Thymus (tissue), 14 donors: ENCODE measurements at places on chromosomes 12 and 14.

DNA sequence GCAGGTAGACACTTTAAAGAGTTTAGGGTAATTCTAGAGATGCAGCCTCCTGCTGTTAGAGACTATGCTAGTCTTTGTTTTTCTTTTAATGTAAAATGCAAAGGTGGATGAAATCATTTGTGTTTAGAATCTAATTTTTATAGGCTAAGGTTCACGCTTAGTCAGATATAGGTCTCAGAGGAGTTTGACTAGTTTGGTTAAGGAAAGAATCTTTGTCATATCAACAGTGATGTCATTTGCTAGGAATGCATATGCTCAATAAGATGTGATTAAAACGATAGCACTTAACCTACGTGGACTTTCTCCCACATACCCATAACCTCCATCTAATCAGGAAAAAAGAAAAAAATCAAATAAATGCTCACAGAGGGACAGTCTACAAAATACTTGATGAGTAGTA lies 859.3 kb upstream of the ATXN7L3B start:
- no peak for DNase-seq

DNA sequence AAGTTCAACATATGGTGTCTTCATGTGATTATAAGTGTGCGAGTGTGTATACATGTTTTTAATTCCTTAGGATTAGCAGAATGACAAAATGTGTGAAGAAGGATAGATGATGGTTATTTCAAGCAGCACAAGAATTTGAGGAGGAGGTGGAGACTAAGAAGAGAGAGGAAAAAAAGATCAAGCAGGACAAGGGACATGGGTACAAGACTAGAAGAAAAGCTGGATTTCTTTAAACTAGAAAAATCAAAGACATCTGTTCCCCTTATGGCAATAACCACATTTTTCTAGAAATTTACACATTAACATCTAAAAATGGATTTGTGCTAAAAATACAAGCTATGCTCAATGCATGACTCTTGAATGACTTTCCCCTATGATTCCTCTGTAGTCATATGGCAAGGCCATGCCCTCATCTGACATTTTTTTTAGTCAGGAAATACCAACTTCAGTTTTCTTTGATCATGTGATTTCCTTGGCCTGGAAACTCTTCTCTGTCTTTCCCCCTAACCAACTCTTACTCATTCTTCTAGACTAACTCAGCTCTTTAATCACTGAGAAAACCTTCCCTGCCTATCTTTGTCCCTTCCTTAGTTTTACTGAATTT lies 435.8 kb downstream of the NRXN3 start:
- no peak for DNase-seq

DNA sequence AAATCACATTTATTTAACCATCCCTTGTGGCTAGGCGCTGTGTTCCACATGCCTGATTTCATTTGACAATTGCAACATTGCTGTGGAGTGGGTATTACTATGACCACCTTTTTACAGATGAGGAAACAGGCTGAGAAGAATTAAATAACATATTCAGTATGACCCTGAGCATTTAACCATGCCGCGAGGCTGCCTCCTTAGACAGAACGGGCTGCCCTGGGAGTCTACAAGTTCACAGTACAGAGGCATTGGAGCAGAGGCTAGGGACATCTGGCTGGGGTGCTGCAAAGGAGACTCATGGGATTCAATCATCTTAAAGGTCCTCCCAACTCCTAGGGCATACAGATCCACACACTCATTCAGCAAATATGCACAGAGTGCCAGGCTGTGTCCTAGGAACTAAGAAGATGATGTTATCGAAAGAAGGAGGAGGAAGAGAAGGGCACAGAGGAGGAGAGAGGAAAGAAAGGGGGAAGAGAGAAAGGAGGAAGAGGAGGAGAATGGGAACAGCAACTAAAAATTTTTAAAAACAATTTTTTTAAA lies 164.7 kb upstream of the CCND2 start:
- no peak for DNase-seq

DNA sequence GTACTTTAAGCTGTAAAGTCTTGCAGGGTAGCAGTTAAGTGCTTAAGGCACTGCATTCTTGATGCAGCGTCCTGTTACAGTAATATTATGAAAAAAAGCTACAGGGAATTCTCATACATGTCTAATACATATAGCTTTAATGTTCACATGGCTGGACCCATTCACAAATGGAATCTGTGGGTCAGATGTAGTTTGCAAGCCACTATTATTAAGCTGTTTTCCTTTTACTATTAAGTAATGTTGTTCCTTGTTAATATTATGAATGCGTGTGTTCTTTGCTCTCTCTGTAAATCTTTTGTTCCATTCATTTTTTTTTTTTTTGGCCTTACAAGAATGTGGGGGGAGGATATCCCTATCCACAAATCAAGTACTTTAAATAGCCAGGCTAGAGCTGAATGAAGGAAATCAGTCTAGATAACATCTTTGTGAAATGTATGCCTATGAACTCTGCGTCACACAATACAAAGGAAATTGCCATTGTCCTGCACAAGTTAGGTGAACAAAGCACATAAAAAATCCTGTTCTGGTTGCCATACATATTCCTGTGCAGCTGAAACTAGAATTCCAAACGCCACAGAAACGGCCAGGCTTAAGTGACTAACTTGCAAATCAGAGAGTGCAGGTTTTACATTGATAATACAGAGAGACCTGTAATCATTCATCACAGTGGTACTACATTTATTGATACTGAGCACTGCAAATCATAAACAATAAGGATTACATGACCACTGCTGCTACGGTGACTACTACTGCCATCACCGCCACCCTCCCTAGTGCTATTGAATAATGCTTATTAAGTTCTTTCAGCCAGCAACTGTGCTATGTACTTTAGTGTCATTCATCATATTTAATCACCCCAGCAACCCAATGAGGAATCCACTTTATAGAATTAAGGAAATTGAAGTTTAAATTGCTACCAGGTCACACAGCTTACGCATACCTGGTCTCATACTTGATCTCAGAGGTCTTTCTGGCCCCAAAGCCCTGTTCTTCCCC lies 111.9 kb downstream of the HMGA2 start:
- DNase-seq: no peak

DNA sequence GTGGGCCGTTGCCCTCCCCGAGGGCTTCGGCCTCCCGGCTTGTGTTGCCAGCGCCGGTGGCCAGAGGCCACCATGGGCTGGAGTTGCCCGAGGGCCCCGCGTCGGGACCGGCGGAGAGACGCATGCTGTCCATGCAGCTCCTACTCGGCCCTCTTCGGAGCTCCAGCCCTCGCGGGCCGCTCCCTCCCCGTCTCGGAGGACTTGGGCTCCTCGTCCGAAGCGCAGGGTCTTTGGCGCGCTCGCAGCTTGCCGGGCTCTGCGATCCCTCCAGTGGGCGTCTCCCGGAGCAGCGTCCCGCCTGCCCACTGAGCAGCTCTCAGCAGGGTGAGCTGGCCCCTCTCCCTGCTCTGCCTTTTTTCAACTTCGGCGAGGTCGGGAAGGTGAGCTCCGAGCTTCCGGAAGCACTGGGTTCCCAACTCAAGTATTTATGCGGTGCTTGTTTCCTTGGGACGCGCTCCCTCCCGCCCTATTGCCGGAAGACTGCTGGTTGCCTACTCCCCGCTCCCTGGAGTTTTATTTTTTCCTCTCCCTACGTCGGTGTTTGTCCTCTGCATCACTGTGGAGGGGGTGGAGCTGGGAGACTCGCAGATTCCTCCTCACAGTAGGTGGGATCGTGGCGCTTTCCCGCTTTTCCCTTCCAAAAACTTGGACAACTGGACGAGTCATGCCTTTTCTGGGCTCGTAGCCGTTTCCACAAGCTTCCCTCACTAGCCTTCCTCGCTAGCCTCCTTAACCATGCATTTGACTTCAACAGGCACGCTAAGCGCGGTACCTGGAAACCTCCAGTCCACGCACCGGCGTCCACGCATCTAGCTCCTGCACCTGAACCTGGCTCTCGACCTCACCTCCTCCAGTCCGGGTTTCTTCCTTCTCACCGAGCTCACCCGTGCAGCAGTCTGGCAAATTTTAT lies at the start of gene AVPR1A:
Gene AVPR1A, minus strand, starts transcription at position 489 of the 910 bp plus-strand sequence. Its CDS starts 365 bp downstream, at position 124.
- peak; percentile 13 for DNase-seq

GRCh38 chr14:68501614-68502052 lies 291.2 kb downstream of the ZFP36L1 start:
- no peak for DNase-seq

DNA sequence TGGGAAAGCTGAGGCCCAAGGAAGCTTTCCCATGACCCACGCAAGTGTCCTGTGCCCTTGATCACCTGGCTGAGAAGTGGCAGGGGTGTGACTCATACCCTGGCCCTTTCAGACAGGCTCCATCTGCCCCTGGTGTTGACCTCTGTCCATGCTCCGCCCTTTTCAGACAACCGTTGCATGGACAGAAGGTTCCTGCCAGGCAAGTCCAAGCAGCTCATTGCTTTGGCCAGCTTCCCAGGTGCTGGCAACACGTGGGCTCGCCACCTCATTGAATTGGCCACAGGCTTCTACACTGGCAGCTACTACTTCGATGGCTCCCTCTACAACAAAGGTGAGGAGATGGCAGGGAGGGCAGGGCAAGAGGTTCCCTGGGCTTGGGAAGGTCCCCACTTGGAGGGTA lies 103.5 kb downstream of the WSCD2 start:
- no peak for DNase-seq

GRCh38 chr14:82414853-82415539 lies 881.3 kb upstream of the SEL1L start:
- DNase-seq: no peak

GRCh38 chr12:47267571-47267970 lies 187.8 kb upstream of the AMIGO2 start:
- no peak for DNase-seq

GRCh38 chr12:99151744-99152143 lies 495.8 kb upstream of the GARIN6 start:
- DNase-seq: no peak

DNA sequence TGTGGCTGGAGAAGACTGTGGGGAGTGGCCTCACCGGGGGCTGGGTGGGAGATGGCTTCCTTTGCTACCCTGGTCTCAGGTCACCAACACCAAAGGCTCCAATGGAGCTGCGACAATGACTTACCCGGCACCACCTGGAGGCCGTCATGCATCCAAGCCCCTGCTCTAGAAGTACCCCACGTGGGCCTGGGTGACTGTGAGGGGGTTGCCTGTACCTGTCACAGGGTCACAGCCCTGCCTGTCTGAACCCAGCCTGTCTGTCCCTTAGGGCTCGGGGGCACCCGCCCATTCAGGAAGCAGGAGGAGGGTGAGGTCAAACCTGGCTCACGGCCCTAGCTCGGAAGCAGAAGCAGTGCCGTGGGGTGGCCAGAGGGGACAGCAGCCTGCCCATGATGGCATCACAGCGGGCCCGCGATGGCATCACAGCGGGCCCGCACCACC lies 18.9 kb downstream of the ABCB9 start:
- DNase-seq: no peak

- DNase-seq: no peak
Measured at GRCh38 chr14:38611928-38612327, 356.0 kb upstream of the CLEC14A start.
